ENCODE measurements at places on chromosomes 6 and 20.

DNA sequence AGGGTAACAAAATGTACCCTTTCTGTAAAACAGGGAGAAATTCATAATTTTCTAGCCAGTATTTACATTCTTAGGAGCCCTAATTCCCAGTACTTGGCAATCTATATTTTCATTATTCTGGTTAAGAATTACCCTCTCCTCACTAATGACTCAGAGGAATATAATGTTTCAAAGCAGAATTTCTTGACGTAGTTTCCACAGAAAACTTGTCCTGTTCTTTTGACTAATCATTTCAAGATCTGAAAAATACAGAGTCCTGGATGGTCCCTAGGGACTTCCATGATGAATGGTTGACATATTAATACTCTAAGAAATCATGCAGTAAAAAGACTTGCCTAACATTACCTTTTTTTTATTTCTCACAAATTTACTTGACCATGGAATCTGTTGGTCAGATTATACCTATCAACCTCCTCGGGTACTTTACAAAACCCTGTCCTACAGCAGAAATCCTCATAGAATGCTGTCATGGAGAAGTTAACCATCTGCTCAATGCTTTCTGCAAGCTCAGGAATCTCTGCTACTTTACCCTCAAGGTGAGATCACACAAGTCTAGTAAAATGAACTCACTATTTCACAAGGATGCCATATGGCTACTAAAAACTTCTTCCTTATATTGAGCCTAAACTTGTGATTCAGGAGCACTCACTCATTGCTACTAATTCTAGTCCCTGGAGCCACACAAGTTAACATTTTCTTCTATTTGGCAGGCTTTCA is 202.1 kb upstream of the CNR1 start:
- DNase-seq = no peak

- no peak for DNase-seq
These were observed 417.9 kb downstream of the CD109 start for GRCh38 chr6:74113901-74114300.

- DNase-seq = no peak
These were observed 503 bp downstream of the PPDPF start for GRCh38 chr20:63520934-63521601.

GRCh38 chr20:43778375-43778774 is 51.6 kb upstream of the GTSF1L start:
- DNase-seq = no peak

GRCh38 chr20:17029698-17030097 is 197.1 kb upstream of the PCSK2 start:
- no peak for DNase-seq

GRCh38 chr20:5433352-5433751 is 116.6 kb upstream of the PROKR2 start:
- no peak for DNase-seq

- no peak for DNase-seq
These were observed 122.5 kb downstream of the COL9A1 start for GRCh38 chr6:70180183-70180900.

DNA sequence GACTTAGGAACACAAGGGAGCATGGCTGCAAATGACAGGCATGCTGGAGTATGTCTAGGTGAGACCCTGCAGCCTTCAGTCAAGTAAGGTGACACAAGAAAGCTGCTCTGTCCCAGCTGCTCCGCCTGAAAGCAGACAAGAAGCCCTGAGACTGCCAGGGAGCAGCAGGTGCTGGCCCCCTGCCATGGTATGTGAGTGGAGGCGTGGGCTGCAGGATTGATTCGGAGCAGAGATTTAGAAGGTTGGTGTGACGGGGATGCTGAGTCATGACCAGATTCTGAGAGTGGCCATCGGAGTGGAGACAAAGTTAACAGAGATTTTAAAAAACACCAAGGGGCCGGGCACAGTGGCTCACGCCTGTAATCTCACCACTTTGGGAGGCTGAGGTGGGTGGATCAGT is 17.8 kb downstream of the LRP11 start:
- no peak for DNase-seq

- DNase-seq = no peak
These were observed 68.4 kb downstream of the PCSK2 start for GRCh38 chr20:17295151-17295726.

- DNase-seq = no peak
These were observed 46.8 kb downstream of the PCNA start for GRCh38 chr20:5072756-5073659.

- DNase-seq = no peak
These were observed 294.9 kb upstream of the MARCKS start for GRCh38 chr6:113562248-113562647.

DNA sequence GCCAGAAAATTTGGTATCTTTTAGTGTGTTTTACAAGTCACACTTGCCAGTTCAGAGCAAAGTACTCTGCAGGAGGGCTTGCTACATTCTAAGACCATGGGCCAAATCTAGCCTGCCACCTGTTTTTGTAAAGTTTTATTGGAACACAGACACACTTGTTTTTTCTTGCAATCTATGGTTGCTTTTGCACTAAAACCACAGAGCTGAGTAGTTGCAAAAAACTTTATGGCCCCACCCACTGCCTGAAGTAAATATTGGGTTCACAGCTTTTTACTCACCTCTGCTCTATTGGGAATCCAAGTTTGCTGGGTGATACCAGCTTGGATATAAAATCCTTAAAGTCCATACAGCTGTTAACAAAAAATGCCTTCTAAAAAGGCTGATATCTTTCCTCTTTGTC is 109.0 kb downstream of the ZFP64 start:
- DNase-seq = no peak

- no peak for DNase-seq
These were observed 60.3 kb upstream of the FABP7 start for GRCh38 chr6:122719176-122719575.

DNA sequence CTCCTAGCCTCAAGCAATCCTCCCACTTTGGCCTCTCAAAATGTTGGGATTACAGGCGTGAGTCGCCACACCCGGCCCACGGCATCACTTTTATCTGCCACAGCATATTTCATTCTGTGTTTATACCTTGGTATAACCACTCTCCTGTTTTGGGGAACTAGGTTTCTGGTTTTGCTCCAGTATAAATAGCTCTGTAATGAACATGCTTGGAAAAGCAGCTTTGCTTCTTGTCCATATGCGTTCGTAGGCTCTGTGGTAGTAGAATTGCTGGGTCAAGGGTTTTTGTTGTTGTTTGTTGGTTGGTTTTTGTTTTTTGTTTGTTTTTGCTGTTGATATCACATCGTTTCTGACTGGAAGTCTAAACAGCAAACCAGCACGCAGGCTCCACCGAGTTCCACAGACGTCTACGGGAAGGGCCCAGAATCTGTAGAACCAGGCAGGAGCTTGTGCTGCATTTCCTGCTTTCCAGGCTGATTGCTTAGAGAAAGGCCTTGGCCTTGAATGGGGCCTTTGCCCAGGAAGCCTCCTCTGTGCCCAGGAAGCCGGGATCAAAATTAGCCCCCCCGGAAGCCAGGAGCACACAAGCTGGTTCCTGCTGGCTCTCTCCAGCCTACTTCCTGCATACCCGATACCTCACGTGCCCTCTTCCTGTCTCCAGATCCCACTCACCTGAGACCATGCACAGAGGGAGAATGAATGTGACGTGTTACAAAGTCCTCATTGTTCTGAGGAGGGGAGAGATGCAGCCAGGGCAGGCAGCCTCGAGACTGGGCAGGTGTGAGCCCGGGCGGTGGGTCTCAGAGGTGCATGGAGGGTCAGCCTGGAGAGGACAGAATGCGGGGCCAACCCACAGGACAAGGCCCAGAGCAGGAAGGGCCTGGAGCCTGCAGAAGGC is 34.7 kb downstream of the AAR2 start:
- no peak for DNase-seq

DNA sequence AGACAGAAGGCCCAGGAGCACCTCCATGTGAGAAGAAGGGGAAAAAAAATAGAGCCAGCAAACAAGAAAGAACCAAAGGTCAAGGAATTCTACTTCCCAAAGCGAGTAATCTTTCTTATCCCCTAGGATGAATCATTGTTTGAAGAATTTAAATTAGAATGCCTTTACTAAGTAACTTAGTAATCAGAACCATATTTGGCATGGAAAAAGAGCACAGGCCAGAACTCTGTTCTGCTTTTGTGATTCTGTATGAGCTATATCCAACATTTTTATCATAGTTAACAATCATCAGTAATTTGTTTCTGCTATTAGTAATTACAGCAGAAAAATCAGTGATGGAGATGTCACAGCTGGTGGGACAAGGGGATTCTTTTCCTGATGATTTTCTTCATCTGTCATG is 228.8 kb upstream of the FAM83B start:
- no peak for DNase-seq

GRCh38 chr6:166201878-166202277 is 34.2 kb upstream of the TBXT start:
- no peak for DNase-seq

DNA sequence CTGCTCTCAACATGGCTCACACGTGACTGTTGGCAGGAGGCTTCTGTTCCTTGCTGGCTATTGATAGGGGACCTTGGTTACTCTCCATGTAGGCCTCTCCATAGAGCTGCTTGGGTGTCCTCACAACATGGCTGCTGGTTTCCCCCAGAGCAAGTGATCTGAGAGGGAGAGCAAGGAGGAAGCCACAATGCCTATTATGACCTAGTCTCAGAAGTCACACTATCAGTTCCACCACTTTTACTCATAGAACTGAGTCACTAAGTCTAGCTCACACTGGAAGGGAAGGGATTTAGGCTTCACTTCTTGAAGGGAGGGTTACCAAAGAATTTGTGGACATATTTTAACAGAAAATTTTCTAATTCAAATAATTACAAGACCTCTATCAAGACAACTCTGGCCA is 8.7 kb upstream of the NOP56 start:
- DNase-seq = no peak

DNA sequence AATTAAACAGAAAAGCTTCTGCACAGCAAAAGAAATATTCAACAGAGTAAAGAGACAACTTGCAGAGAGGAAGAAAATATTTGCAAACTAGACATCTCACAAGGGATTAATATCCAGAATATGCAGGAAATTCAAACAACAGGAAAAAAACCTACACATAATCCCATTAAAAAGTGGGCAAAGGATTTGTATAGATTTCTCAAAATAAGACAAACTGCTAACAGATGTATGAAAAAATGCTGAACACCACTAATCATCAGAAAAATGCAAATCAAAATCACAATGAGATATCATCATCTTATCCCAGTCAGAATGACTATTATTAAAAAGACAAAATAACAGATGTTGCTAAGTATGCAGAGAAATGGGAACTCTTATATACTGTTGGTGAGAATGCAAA is 129.6 kb downstream of the SYNDIG1 start:
- no peak for DNase-seq

DNA sequence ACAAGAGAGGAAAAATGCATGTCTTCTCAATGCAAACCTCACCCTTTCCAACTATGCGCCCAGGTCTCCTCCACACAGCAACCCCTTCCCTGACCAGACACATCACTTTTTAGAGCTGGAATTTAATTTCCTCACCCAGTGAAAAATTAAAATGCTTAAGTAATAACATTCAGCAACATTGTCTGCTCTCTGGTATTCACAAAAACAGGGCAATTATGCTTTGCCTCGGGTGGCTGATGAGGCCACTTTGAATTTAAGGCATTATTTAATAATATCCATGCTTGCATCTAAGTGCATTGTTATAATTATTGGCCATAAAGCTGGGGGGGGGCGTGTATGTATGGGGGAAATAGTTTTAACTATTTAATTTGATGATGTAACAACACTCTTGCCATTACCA is 777.8 kb upstream of the NRSN1 start:
- no peak for DNase-seq

GRCh38 chr6:44960898-44961297 is 367.2 kb upstream of the RUNX2 start:
- DNase-seq = no peak

DNA sequence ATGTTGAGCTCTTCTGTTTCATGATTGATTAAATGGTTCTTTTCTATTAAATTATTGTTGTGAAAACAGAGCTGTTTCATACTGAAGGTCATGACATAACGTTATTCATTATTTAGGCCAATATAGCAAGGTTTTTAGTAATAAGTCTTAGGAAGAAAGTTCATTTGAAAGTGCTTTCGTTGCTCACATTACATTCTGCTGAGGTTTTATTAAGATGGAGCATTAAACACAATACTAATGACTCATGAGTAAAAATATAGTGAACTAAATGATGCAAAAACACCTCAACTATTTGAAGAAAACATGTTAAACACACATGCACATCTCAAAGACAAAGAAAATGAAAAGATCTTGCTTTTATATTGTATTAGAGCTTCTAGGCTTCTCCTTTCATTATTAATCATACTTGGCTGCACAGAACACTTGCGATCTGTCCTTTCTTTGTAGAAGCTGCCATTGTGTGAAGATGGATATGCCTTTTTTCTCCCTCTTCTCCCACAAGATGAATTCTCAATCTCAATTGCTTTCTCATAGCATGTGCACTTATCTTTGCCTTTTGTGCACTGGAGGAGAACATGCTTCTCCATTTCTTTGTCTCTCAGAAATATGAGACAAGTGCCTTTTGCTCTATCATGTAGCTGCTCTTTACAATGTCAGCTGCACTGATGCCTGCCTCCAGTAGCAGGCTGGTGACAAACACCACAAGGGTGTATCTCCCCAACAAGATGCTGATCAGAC is 312.4 kb downstream of the PHF3 start:
- no peak for DNase-seq

GRCh38 chr6:92962846-92963245 is 456.5 kb downstream of the EPHA7 start:
- DNase-seq = no peak

DNA sequence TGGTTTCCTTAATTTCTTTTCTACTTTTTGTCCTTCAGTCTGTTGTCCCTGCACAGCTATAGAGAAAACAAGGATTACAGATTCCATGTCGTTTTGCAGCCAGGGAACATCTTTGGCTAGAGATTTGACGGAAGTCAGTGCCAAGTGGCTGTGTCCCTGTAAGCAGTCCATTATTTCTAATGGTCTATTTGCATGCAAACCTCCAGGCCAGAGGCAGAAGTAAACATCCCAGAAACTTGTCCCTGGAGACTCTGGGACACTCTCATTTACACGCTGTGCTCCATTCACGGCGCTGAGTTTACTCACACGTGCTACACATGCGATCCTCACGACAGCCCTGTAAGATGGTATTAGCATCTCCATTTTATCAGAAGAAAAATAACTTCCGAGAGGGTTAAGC is 355.5 kb downstream of the PRKN start:
- DNase-seq = no peak

DNA sequence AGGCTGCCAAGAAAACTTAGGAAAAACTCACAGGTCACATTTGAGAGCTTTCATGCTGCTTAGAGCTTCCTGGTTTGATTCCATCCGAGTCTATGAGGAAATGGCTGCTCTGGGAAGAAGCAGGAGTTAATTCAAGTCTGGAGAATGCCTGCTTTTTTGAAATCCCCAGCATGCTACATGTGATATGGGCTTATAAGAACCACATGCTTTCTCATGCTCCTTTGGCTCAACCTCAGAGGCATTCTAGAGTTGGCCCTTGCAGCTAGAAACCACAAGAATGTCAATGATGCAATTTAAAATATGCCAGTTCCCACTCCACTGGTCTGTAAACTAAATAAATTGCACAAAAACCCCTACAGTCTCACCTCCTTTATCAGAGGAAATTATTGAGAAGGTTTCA is 142.9 kb upstream of the OLIG3 start:
- no peak for DNase-seq

GRCh38 chr20:15603978-15604805 is 969.1 kb downstream of the KIF16B start:
- DNase-seq = no peak

- DNase-seq = no peak
These were observed 1.5 kb downstream of the ABCC10 start for GRCh38 chr6:43428874-43429273.

- DNase-seq = no peak
These were observed 2.5 kb downstream of the CST7 start for GRCh38 chr20:24951536-24952083.

Measured in D721Med (cell line).